ENCODE measurements at places on chromosomes 13 and 19. TPM values are rescaled to one million over a fixed set of nuclear protein-coding genes. Genes with fewer than 3 reads are reported as not detected.

Gene BORA
- total RNA-seq: 4.0 TPM

Gene ZNF135
- 13.5 TPM for total RNA-seq

Gene URAD
- not detected for total RNA-seq

Gene ERICH6B
- not detected for total RNA-seq

Gene IRGC
- not detected for total RNA-seq

Gene STOML3
- 9.8 TPM for total RNA-seq

Gene CLEC17A
- 2.3 TPM for total RNA-seq

Gene CGB7
- 0.11 TPM for total RNA-seq

Gene SCN1B
- 8.4 TPM for total RNA-seq

Gene ANKRD24
- 1.1 TPM for total RNA-seq

Gene NLRP4
- not detected for total RNA-seq

Gene ZNF444
- 39.2 TPM for total RNA-seq

Gene ZNF729
- total RNA-seq: not detected

Gene GDF15
- total RNA-seq: 64.0 TPM

Gene SIGLEC8
- 0.77 TPM for total RNA-seq

Gene LRRC63
- total RNA-seq: 1.1 TPM

Gene KLK1
- 0.92 TPM for total RNA-seq

Gene NCAN
- 0.03 TPM for total RNA-seq

Gene ZNF709
- total RNA-seq: 2.6 TPM

Gene DIRAS1
- total RNA-seq: 1.2 TPM
